ENCODE measurements at places on chromosomes 4 and X.

DNA sequence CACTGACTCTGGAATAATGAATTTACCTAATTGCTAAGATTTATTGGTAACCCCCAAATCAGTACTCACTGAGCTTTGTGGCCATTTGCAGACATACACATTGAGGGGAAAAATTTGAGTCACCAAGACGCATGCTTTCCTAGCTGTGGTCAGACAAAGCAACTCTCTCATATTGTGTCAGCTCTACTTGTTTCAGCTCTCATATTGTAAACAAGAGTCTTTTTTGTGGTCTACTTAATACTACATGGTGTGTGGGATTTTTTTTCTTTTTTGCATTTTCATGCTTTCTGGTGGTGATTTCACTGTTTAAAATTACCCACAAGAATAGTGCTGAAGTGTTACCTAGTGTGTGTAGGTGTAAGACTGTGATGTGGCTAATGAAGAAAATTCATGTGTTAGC is 428.2 kb upstream of the GALNT7 start:
- no peak for DNase-seq

GRCh38 chr4:53453385-53453784 is 75.9 kb downstream of the FIP1L1 start:
- no peak for DNase-seq

- no peak for DNase-seq
Observed at GRCh38 chrX:38102875-38103274, 96.5 kb downstream of the SYTL5 start.

GRCh38 chrX:103396186-103396585 is 19.8 kb downstream of the BEX3 start:
- DNase-seq = peak; percentile 5

GRCh38 chr4:139785356-139785755 is 119.7 kb downstream of the MGST2 start:
- DNase-seq = no peak

DNA sequence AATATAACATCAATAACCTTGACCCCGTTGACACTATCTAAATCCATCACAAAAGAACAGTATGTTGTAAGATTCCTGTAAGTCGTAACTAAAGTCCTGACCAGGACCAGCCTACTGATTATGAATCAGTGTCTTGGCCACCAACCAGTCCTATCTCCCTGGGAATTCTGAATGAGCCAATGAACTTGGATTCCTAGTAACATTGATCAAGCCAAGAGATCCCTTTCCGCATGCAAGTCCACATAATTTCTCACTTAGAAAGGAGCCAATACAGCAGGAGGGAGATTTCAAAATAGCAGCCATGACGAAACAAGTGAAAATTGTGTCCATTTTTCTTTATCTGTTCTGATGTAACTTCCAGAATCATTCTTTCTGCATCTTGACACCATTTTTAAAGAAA is 9.5 kb downstream of the XPNPEP2 start:
- DNase-seq = peak; percentile 86

DNA sequence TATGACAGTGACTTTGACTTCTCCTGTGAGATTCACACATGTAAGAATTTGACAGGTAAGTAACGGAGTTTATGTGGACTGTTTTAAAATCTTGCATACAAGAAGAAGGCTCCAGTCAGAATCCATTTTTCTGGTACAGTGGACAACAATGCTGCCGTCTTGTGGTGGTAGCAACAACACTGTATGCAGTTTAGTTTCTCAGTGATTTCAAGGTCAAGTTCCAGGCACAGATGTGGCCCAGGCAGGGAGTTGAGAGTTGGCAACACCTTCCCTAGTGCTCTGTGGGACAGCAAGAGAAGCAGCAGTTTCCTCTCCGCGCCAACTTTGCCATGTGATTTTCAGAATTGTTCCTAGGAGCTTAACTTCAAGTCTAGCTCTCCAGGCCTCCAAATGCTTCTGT is 56.0 kb upstream of the STPG2 start:
- DNase-seq = no peak

DNA sequence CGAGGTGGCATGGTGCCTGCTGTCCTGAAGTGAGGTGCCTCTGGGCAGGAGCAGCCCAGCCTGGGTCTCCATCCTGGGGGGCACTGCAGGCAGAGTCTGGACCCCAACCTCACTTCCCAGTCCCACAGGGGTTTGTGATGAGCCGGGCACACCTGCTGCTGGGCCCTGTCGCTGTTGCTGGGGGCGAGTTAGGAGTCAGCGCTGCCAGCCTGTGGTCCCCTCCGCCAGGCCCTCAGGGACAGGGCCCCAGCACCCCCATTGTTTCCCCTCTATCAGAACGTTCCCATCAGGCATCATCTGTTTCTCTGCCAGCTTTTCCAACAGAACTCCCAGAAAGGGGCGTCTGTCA is 23.4 kb downstream of the WFS1 start:
- DNase-seq = no peak

GRCh38 chr4:84901173-84901572 is 65.3 kb downstream of the WDFY3 start:
- DNase-seq = no peak

DNA sequence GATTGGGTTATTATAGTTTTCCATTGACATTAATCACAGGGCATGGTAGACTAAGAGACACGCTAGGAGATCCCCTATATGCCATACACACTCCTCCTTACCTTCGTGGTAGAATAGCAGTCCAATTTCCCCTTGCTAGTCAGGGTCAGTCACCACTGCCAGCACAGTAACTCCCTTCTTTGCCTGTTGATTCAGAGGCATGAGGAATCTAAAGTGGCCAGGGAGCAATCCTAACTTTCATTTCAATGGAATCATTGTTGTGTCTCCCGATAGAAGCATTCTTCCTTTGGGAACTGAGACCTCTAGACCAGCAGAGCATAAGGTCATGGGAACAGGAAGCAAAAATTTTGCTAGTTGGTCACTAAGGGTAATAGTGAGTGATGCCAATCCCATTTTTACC is 51.1 kb downstream of the COL25A1 start:
- DNase-seq = no peak

DNA sequence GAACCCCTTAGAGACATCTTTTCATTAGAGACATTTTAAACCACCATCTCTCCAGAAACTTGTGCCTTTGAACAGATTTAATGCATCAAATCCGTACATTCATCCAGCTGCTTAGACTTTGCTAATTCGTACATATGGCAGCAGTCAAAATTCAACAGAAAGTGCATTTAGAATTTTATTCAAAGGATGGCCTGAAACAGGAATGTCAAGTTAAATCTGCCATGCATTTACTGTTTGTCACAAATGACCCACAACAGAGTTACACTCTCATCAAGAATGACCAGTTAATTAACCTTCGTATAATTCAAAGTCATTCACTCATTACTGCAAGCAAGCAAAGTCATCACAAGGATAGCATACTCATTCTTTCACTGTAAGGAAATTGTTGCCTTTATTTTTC is 284.3 kb downstream of the SLC7A11 start:
- DNase-seq = no peak

DNA sequence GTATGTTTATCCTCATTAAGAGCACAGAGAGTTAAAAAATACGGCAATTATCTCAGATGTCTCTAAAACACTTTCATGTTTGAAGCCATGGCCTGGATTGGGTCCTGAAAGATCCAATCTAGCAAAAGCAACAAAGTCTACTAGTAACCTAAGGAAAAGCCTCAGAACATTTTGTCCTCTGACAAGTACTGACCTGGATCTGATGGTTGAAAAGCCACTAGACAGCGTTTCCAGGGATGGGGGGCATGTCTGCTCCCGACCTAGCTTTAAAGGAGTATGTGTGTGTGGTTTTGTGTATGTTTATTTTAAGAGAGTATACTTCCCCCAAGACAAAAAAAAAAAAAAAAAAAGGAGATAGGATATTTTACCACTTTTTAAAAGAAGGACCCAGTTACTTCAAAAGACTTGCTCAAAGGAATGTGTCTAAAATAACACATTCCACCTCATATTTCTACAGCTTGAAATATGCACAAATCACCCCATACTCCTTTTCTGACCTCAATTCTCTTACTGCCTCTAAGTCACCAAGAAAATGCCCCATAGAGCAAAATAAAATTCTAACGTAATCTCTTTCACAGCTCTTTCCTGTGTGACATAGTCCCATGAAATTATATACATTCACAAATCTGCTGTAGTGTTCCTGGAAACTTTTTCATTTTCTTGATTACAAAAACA is 189.0 kb upstream of the TTC29 start:
- no peak for DNase-seq

Measured in AG09309 (cell line).